ENCODE measurements at places on chromosomes 3 and 15. TPM values are rescaled to one million over a fixed set of nuclear protein-coding genes. Genes with fewer than 3 reads are reported as not detected.

DNA sequence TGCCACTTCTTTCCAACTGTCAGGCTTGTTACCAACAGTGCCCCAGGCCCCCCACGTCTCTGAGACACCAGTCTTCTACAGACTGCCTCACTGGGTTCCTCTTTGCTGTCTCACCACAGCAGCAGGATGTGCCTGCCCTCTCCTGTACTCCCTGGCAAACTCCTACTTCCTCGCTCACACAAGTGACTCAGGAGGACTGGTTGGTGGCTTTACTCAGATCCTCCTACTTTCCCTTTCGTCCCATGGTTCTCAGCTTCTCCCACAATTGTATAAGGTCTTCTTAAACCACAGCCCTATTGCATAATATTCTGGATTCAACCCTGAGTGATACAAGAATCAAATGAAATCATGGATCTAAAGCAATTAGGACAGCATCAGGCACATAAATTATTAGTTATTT is 246.6 kb upstream of the PROK2 start:
- peak; percentile 39 for DNase-seq

DNA sequence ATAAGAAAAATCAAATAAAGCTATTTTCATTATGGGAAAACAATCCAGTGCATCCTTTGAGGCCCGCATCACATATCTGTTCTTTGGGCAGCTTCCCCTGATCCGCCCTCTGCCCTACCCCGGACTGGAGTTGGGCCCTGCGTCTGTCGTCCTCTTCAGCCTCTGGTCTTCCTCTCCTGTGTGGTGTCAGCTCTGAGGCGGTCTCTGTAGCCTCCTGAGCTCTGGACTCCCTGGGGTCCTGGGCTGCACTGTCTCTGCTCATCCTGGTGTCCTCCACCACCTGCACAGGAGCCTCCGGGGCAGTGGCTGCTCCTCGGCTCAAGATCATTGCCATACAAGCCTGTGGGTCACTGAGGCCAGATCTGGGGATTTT is 7.4 kb upstream of the SNX22 start:
- DNase-seq = no peak

- DNase-seq = peak; percentile 93
These were observed 168.1 kb downstream of the XXYLT1 start for GRCh38 chr3:195102609-195103467.

GRCh38 chr3:108459225-108459624 is 51.2 kb downstream of the MYH15 start:
- DNase-seq = no peak

The CTDSPL2 gene
- 39.8 TPM for total RNA-seq

- no peak for DNase-seq
These were observed 90.8 kb upstream of the FGF12 start for GRCh38 chr3:192818126-192818525.

Measured in astrocyte (in vitro differentiated cells and primary cell).